Midbrain (tissue), 1 donor: ENCODE measurements at places on chromosomes 1 and 21.
A peak's percentile ranks its signal among the peaks of the same experiment; 100 is the strongest.

- DNase-seq, result no peak
Observed at GRCh38 chr1:160885042-160885441, at the start of gene ITLN1. Gene ITLN1, minus strand, starts transcription at chr1:160885180. Its CDS starts 303 bp downstream, at chr1:160884877.

DNA sequence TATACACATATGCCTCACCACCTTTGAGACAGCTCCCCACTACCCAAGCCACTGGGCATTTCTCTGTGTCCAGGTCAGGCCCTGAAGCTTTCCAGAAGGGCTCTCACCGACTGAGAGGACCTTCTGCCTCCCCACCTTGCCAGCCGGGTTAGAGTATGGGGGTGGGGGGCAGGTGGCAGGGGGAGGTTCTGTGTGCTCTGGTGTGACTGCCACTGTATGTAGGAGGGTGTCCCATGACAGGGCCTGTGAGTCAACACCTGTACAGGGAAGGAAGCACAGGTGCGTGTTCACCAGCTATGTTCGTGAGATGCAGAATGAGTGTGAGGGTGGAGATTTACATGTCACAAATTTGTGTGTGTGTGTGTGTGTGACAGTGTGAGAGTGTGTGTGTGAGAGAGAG, 7.0 kb downstream of the AHDC1 start:
- no peak for DNase-seq

DNA sequence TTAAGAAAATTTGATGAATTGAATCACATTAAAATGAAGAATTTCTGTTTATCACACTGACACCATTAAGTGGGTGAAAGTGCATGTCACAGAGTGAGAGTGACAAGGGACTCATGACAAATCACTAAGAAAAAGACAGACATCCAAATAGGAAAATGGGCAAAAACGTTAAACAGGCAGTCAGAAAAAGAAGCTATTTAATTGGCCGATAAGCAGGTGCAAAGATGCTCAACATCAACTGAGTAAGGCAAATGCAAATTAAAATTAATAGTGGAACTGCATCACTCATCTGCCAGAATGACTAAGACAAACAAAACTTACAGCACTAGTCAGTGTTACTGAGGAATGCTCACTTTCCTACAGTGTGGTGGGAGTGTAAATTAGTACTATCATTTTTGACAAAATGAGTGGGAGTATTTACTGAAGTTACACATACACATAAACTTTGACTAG, 39.2 kb upstream of the RUNX1 start:
- no peak for DNase-seq

DNA sequence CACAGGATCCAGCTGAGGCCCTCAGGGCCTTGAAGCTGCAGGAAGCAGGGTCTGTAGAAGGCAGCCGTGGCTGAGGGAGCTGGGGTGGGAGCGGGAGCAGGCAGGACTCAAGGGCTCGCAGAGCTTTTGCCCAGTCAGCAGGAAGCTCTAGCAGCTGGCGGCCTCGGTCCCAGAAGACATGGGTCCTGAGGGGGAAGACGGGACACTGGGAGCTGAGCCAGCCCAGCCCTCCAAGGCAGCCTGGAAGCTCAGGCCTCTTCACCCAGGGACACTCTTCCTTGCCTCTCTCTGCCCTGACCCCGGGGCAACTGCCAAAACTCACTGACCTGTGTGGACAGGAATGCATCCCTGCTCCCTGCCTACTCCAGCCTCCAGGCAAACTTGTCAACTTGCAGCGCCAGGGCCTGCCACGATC, 8.9 kb downstream of the ADGRB2 start:
- DNase-seq, result no peak

DNA sequence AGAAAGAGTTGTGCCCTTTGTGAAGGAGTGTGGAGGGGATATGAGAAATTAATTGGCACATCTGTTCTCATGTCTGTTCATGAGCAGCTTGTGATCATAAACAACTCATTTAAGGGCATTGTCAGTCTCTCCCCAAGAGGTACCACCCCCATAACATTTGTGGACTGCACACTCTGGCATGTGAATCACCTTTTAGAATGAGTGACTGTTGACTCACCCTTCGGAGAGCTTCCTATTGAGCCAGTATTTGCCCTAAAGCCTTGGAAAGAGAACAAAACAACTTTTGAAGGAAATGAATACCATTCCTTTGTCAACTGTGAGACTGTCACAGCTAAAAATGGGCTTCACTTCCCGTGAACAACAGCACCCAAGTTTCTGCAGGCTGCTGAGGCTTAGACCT, 27.5 kb upstream of the MYSM1 start:
- no peak for DNase-seq

- peak; percentile 89 for DNase-seq
Observed at GRCh38 chr1:160081261-160081936, at the start of gene KCNJ9. Gene KCNJ9, plus strand, starts transcription at chr1:160081538. Its CDS starts 2,493 bp downstream, at chr1:160084031.

DNA sequence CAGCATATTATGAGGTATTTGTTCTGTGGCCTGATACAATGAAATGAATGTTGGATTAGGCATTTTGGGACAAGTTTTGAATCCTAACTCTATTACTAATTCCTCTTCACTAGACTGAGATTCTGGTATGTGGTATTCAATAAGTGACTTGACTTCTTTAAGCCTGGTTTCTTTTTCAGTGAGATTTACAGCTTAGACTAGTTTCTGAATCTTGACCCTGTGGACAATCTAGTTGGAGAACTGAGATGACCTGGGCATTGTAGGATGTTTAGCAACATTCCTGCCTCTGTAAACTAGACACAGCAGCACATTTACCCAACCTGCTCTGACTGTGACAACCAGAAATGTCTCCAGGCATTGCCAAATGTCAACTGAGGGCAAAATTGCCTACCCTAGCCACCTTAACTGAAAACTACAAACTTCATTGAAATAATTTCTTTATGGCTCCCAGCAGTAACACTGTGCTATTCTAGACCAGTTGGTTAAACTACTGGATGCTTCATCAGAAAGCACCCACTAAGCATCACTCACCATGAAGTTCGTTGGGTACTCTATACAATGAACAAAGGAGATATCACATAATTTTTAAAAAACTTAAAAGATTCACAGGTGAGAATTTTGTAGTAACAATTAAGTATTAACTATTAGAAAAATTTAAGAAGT, 16.8 kb downstream of the PTPRC start:
- DNase-seq, result no peak

DNA sequence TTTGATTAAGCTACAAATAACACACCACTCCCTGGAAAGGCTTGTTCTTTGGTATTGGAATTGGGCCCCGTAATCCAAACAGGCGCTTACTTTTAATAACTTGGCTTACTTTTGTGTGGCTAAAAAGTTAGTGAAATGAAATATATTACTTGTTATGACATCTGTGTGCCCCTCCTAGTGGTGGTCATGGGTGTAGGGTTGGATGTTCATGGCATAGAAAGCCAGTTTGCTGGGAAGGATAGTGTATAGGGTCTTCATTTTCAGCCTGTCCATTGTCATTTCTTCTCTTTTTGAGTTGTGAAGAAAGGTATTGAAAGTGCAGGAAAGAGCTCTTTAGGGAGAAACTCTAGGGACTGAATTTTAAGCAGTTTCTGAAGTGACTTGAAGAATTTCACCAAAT, 5.9 kb downstream of the CDC14A start:
- DNase-seq, result peak; percentile 8

DNA sequence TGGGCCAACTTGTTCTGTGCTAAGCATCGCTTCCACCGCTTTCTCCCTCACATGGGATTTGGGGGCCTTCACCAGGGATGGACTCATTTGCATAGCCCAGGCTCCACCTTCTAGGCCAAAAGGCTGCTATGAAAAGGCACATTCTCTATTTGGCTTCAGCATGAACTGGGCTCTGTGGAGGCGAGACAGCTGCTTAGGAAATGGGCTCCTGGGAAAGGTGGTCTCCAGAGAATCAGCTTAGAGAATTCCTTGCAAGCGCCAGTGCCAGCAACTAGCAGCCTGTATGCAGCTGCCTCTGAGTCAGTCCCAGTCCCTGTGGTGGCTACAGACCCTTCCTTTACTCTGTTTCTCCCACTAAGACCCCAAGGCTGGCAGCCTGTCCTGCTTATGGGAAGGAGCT, 214.5 kb downstream of the HIVEP3 start:
- DNase-seq, result no peak

- no peak for DNase-seq
Observed at GRCh38 chr1:168865850-168866620, 137.0 kb upstream of the DPT start.

DNA sequence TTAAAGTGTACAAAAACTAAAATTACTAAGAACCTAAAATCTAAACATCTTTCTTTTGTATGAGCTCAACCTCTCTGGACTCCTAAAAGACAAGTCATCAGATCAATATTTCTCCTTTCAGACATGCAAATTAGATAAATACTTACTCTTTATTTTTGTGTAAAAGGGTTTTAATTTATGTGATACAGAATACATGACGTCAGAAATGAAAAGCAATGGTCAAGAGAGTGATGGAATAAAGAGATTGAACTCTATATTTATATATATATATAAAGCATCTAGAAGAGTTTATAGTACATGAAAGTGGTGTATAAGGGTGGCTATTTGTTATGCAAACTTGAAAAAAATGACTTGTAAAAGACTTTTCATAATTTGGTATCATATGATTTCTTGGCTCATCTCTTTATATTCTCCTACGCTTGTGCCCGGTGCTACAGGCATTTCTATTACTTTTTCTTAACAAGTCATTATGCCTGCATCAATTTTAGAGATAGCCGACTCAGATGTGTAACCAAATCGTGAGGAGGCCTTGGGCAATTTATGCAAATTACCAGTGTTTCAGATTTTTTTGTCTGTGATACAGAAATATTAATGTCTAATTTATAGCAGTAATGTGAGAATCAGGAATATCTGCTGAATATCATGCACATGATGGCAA, 186.0 kb upstream of the OLFM3 start:
- no peak for DNase-seq

DNA sequence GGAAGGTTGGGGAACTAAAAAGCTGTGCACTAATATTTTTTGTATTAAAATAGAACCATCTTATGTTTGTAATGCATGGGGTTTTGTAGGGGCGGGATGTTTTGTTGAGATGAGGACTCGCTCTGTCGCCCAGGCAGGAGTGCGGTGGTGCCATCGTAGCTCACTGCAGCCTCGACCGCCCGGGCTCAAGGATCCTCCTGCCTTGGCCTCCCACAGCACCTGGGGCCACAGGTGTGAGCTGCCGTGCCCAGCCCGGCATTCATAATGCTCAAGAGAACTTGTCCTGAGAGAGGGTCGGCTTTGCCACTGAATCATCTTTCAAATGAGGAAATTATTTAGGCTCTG, 3.0 kb upstream of the C1orf159 start:
- DNase-seq, result no peak

DNA sequence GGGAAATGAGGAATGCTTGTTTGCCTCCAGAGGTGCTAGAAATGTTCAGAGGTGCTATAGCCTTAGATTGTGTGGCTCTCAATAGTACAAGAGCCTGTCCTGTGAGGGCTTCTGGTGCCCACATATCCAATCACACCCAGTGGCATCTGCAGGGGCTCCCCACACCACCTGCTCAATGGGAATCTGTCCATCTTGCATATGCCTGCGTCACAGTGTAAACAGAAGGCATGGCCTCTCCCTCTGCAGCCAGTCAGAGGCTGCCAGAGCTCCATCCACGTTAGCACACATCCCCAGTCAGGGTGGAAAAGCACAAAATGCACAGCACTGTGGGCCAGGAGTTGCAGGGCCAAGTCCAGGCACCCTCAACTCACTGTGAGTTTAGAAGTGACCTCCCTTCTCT, 113.6 kb upstream of the GRIK3 start:
- DNase-seq, result no peak

DNA sequence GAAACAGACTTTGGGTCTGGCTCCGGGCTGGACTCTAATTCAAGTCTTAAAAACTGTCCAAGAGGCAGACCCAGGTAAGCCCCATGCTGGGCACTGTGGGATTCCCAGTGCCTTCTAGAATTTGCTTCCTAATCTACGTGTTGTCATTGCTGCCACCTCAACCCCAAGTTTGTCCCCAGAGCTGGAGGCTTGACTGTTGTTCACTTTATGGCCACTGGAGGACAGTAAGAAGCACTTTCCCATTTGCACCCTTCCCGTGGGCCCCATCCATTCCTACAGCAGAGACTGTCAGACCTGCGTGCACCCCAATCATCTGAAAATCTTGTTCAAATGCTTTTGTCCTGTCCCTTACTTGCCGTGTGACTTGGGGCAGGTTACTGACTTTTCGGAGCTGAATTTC, 29.4 kb upstream of the VASH2 start:
- no peak for DNase-seq

DNA sequence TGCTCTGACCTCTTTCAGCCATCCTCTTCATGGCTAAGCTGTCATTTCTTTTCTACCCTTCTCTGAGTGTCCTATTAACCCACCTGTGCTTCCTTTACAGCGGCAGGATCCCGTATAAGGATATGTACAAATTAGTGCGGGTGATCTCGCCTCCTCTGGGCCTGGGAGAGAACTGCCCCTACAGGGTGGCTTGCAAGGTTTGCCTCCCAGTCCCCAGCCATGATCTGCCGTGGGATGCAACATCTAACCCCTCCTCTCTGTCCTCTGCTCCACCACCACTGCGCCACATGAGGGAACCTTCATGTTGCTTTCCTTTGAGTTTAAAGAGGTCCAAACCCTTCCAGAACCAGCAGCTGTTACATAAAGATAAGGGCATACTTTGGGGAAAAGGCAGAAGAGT, 282.2 kb downstream of the ZNF648 start:
- no peak for DNase-seq

- peak; percentile 10 for DNase-seq
Observed at GRCh38 chr1:150164224-150164623, 14.5 kb downstream of the PLEKHO1 start.
